ENCODE measurements at places on chromosomes 7 and 10.

DNA sequence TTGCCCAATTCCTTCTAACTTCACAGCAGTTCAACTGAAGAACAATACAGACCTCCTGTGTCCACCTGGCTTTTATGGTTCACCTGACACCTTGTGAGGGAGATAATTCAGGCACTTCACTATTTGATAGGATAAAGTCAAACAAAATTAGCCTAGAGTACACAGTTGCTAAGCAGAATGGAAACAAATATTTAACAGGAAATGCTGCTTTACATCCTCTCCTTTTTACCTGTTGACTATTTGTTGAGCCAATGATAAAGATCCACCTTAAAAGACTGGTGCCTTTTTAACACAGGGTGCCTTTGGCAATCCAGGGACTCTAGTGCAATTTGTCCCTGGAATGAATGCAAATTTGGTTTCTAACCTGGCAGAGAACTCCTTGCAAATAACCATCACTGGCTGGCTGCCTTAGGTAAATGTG is 39.8 kb downstream of the ITPRID1 start:
- no peak for DNase-seq

- DNase-seq = no peak
Observed at GRCh38 chr10:103513380-103514060, 20.0 kb downstream of the NEURL1 start.

GRCh38 chr7:40133561-40134427 is 628 bp downstream of the MPLKIP start:
- no peak for DNase-seq

GRCh38 chr10:61463035-61463909 is 10.1 kb upstream of the TMEM26 start:
- no peak for DNase-seq

- DNase-seq = no peak
Observed at GRCh38 chr10:86195521-86196157, 171.0 kb downstream of the GRID1 start.

DNA sequence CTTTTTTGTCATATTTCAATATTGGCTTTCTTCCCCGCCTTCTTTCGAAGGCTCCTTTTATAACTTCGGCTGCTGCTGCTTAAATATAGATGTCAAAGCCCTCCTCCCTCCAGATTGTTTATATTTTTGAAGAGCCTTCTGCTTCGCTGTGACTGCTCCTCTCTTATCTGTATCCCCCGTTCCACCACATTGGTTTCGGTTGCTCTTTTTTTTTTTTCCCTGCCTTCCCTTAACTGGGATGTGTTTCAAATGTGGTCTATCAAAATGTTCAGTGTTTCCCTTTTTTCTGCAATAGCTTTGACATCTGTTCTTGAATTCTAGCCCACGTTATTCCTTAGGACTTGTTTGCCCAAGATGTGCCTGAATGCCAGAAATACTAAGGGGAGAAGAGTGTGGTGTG is 96.4 kb downstream of the CUX1 start:
- DNase-seq = no peak

DNA sequence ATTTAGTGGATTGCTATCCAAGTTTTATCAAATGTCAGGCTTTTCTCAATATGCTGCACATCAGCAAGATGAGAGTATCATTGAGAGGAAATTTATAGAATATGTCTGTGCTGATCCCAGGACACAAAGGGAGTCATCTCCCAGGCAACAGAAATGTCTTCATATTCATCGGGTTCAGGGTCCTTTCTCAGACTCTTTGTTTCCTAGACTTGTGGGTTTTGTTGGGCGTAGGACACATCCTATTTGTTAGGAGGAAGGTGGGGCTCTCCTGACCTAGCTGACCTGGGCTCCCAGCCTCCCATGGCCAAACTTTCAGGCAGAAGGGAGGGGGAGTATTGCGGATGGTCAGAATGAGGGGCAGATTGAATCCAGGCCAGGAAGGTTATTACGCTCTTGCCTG is 22.9 kb upstream of the NPS start:
- no peak for DNase-seq

DNA sequence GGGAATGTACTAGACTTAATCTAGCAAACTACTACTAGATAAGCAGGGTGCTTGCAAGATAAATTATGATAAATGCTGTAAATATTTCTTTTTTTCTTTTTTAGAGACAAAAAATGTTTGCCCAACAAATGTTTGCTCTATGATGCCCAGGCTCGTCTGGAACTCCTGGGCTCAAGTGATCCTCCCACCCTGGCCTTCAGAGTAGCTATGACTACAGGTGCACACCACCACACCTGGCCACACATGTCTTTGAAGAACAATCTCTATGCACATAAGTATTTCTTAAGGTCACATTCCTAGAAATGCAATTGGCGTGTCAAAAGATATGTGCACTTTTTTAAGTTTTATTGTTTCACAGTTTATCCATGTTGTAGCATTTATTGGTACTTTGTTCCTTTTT is 179.6 kb upstream of the FRMD4A start:
- DNase-seq = no peak

DNA sequence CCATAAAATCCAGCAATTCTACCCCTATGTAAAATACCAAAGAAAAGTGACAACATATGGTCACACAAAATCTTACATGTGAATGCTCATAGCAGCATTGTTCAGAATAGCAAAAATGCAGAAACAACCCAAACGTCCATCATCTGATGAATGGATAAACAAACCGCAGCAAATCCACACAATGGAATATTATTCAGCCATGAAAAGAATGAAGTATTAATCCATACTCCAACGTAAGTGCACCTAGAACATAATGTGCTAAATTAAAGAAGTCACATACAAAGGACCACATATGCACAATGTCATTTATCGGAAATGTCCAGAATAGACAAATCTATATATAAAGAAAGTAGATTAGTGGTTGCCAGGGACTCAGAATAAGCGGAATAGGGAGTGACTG is 57.4 kb downstream of the SMURF1 start:
- no peak for DNase-seq

DNA sequence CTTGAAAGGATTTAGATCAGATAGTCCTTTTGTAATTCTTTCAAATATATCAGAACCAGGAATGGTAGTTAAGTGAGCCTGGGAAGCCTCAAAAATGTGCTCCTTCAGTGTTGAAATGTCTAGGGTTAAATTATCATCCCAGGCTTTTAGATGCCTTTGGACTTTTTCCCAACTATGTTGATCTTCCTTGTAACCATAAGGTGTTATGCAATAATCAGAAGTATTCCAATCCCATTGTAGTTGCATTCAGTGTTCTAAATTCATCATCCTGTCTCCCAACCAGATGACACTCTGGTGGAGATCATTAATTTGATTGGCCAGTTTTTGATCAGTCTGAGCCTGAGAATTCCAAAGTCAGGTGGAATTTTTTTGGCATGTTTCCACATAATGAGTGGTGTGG is 35.1 kb upstream of the AKR1C2 start:
- no peak for DNase-seq

- DNase-seq = no peak
Observed at GRCh38 chr7:49308787-49309186, 384.4 kb downstream of the CDC14C start.

GRCh38 chr10:44763331-44763730 is 147.8 kb upstream of the TMEM72 start:
- no peak for DNase-seq

DNA sequence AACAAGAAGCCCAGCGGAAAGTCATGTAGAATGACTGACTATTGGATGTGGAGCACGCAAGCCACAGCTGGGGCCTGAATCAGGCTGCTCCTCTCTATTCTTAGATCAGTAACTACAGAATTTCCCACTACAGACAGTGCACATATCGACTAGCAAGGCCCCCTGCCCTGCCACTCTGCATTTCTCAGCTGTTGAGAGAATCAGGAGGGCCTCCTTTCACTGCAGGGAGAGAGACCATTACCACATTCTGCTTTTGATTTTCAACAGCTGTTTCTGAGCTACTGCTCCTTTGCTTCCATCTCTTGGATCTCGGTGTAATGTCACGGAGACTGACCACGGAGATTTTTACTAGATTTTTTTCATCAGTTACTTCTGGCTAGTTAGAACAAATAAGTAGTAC is 73.8 kb downstream of the PON1 start:
- no peak for DNase-seq

- DNase-seq = peak; percentile 42
Observed at GRCh38 chr10:103759100-103759781, 96.1 kb downstream of the SH3PXD2A start.

GRCh38 chr10:97849687-97850402 is at the start of gene GOLGA7B:
GOLGA7B (plus strand) TSS chr10:97849843; CDS start chr10:97850304, 461 bp downstream.
- peak; percentile 69 for DNase-seq

- DNase-seq = no peak
Observed at GRCh38 chr10:48700071-48700470, 15.4 kb downstream of the WDFY4 start.

DNA sequence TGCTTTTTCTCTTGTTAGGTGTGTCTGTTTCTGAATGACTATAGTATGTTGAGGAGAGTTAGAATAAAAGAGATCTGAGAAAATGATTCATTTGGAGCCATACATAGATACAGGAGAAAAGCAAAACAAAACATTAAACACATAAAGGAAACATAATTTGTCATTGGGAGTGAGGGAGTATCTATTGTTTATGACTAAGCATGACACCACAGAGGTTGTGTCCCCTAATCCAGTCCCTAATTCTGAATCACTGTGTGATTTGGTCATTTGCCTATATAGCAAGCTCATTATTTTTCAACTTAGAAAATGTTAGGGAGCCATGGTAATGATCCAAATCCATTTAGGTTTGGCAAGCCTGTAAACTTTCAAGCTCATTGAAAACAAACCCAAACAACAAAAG is 132.3 kb upstream of the BMPER start:
- no peak for DNase-seq

- DNase-seq = no peak
Observed at GRCh38 chr10:71632896-71633600, 86.5 kb downstream of the C10orf105 start.

GRCh38 chr7:44921607-44922350 is 36.4 kb upstream of the PURB start:
- peak; percentile 99 for DNase-seq

DNA sequence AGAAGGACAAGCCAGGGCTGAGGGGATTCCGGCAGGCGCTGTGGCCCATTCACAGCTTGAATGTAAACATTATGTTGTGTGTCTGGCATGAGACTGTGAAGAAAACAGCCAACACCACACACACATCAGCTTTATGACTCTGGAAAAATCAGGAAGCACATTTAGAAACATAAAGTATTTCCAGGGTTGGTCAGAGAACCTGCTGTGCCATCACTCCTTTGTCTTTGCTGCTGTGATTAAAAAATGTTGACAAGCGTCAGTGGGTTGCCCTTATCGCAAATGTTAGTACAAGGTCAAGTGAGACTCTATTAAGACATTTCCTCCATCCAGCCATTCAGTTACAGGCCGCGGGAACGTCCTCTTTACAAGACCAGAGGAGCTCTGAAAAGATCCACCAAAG is 95.4 kb downstream of the TAX1BP1 start:
- no peak for DNase-seq

DNA sequence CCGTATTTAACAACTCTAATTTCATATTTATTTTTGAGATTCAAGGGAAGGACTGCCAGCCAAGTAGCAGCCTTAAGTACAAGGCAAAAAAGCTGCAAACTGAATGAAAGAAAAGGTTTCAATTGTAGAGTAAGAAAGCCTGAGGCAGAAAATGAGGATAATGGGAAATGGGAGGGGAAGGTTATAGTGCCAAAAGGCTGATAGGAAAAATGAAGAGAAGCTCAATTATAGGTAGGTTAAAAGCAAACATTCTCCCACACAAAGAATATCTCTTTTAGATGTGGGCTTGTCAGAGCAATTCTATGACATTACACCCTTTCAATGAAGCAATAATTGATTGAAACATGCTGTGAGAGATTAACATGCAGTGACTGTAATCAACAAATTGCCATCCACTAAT is 175.3 kb downstream of the RAPGEF5 start:
- no peak for DNase-seq

- DNase-seq = no peak
Observed at GRCh38 chr7:2878306-2878705, 34.2 kb upstream of the GNA12 start.

DNA sequence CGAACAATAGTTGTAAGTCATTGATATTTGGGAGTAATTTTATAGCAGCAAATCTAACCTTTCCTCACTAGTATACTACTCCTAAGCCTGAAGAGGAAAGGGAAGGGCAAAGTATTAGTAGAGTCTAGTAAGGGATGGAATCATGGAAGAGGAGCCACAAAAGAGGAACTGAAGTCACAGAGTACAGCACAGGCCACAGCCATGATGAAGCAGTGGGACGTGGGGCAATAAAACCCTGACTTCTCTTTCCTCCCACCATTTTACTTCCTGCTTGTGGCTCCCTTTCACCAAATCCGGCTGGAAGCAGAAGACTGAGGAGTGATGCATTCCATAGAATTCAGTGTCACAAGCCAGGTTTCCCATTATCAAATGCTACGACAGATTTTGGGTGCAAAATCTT is 58.7 kb downstream of the CABCOCO1 start:
- DNase-seq = no peak

DNA sequence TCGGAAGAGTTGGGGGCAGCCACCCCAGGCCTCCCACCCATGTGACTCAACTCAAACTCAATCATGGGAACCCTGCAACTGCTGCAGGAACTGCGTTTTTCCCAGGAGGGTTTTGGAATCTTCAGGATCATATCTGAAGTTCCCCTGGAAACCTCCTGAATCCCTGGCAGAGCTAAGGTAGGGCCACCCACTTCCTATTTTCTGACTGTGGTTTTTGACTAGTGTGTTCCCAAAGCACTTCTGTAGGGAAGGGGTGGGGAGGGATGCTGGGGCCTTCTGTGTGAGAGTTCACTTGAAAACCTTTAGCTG is 127.6 kb upstream of the UNC5B start:
- no peak for DNase-seq

DNA sequence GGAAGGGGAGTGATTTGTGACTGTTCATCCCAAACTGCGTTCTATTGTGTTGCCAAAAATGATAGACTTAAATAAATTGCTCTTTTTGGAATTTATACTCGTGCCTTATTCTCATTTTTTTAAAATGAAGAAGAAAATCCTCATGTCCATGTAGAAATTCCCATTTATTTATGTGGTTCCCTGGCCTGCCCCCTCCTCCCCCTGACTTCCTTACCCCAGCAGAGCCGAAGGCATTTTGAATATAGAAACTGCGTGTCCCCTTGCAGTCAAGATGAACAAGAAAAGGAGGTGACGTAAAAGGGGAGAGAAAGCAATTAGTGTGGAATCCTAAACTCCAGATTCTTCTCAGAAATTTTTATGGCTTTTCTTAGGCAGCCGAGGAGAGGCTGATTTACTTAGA is 126.1 kb downstream of the FAM204A start:
- no peak for DNase-seq

GRCh38 chr7:128442356-128442755 is 13.3 kb upstream of the HILPDA start:
- no peak for DNase-seq

Measured in activated CD4-positive, alpha-beta T cell treated with anti-CD3 and anti-CD28 coated beads, Interleukin-2, amount 50 U/mL, for 48 hours (primary cell).